Endothelial cell of coronary artery (primary cell): ENCODE measurements at places on chromosomes 12 and 14. TPM values are rescaled to one million over a fixed set of nuclear protein-coding genes. Genes with fewer than 3 reads are reported as not detected.

CPNE6 gene
- total RNA-seq: not detected in 2 replicates

SEL1L gene
- 66.1 and 87.0 TPM in 2 replicates for total RNA-seq

SLC7A8 gene
- 0.63 TPM in 1 of 2 replicates, not detected in the other for total RNA-seq

TOMM20L gene
- total RNA-seq: not detected in 2 replicates

TMEM119 gene
- total RNA-seq: under 0.01 and 0.27 TPM in 2 replicates

MON2 gene
- total RNA-seq: 17.6 and 35.5 TPM in 2 replicates

RAPGEF3 gene
- total RNA-seq: 26.9 and 27.4 TPM in 2 replicates

TRHDE gene
- total RNA-seq: not detected in 2 replicates

DIO3 gene
- not detected in 2 replicates for total RNA-seq

AVPR1A gene
- total RNA-seq: not detected in 2 replicates

RPL10L gene
- total RNA-seq: not detected in 2 replicates
